ENCODE measurements at places on chromosomes 3 and 15.

GRCh38 chr3:161556533-161556932 lies 59.9 kb downstream of the OTOL1 start:
- DNase-seq, result no peak

- DNase-seq, result no peak
Observed at GRCh38 chr3:114421204-114421603, 127.4 kb downstream of the TIGIT start.

DNA sequence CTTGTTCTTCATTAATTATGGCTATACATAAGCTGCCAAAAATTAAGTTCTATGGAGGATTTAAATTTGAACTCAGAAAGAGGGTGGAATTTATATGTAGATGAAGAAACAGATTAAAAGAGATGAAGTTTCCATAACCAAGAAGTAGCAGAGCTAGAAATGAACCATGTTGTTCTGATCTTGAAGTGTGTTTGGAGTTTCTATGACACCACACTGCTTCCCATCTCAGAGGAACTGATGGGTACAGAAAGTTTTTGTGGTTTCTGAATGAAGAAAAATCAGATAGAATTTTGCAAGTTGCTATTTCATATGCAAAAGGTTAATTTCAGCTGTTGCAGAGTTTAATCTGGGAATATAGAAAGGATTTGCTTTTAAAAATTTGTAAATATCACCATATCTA lies 710.3 kb downstream of the PDCD6IP start:
- DNase-seq, result no peak

- DNase-seq, result no peak
Observed at GRCh38 chr3:156216216-156216615, 95.8 kb downstream of the KCNAB1 start.

DNA sequence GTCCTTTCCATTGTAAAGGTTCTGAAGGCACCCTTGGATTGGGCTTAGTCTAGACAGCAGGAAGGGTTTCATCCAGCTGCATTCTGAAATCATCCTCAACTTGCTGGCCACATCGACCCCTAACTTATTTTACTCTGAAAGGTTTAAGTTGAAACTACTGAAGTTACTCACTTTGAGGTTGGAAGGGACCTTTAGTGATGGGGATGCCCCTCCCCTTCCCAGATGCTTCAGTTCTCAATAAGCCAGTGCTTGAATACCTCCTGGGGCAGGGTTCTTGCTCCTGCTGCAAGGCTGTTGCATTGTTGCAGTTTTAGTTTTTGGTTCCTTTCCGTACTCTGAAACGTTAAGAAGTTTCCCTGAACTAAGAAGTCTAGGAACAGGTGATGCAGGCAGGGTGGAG lies 26.4 kb downstream of the FGD5 start:
- DNase-seq, result no peak

GRCh38 chr3:193998123-193998448 lies 137.9 kb upstream of the HES1 start:
- no peak for DNase-seq

DNA sequence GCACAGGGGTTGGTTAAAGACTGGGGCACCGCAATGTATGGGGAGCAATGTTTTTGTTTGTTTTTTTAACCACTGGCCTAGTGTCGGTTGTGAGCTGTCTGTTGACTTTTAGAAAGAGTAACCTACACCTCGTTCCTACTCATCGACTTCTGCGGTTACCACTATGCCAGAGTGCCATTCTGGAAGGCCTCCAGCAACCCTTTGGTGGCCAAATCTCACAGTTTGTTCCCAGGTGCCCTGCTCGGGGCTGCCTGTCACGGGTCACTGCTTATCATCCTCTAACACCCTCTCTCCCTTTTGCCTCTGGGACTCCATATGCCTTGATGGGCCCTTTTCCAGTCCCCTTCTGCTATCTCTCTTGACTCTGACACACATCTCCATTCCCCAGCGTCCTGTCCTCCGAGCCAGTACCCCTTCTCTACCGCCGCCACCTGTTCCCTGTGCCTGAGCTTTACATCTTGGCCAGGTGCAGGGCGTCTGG lies 290.4 kb upstream of the C2CD4B start:
- no peak for DNase-seq

GRCh38 chr3:118126751-118127150 lies 907.9 kb downstream of the IGSF11 start:
- no peak for DNase-seq

GRCh38 chr3:36677331-36678007 lies 86.9 kb downstream of the DCLK3 start:
- no peak for DNase-seq

- no peak for DNase-seq
Observed at GRCh38 chr3:151740581-151740980, 6.9 kb downstream of the AADACL2 start.

DNA sequence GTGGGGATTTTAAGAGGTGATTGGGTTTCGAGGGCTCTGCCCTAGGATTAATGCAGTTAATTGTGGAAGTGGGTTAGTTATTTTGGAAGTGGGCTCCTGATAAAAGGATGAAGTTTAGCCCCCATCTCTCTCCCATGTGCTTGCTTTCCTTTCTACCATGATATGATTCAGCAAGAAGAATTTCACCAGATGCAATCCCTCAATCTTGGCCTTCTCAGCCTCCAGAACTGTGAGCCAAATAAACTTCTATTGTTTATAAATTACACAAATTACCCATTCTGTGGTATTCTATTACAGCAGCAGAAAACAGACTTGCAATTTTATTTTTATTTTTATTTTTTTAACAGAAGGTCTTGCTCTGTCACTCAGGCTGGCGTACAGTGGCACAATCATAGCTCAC lies 27.3 kb upstream of the UBE2E1 start:
- no peak for DNase-seq

DNA sequence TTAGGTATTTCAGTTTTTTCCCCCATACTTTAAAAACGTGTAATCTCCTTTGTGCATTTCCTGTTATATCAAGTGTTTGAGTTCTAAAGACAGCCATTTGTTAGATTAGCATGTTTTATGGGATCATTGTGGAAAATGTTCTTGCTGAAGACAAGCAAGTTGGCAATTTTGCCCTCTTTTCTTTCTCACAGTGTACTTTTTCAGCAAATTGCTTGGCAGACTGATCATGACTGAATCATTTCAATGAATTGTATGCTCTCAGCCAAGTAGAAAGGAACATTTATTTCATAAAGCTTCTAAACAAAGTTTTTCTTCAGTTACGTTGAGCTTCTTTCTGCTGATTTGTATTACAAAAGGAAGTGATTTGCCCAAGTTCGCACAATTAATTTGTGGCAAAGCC lies 51.6 kb downstream of the ATG7 start:
- DNase-seq, result no peak

GRCh38 chr3:188286087-188286513 lies 132.1 kb downstream of the LPP start:
- DNase-seq, result no peak

DNA sequence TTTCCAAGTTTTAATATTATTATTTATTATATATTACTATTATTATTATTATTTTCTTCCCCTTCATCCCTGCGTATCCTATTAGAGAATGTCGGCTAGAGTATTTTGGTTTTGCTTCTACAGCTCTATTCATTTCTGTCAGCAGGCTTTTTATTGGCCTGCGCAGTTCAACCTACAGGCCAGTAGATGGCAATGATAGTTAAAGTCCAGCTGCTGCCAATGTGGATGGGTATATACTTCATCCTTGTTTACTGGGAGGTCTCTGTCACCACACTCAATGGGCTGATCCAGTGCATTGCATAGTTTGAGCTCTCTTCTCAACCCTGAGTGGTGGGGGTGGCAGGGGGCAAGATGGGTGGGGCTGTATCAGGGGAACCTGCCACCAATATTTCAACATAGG lies 799.8 kb downstream of the NSUN3 start:
- no peak for DNase-seq

- DNase-seq, result no peak
Observed at GRCh38 chr3:93981649-93982048, 1.7 kb downstream of the ARL13B start.

- no peak for DNase-seq
Observed at GRCh38 chr3:108088697-108089096, 2.1 kb downstream of the CD47 start.

DNA sequence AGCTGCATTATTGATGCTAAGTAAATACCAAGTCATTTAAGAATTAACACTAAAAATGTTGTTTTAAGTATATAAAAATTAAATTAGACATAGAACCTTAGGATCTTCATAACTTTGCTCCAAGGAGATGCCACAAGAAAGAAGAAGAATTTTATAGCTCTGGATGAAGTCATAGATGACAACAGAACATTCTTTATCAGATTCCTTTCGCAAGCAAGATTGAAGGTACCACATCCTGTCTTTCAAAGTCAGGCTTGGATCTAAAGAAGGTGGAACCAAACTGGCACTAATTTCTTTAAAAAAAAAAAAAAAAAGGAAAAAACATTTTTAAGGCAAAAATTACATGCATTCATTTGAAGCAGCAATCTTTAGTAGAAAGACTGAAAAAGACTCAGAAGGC lies 62.5 kb downstream of the POLQ start:
- DNase-seq, result no peak

DNA sequence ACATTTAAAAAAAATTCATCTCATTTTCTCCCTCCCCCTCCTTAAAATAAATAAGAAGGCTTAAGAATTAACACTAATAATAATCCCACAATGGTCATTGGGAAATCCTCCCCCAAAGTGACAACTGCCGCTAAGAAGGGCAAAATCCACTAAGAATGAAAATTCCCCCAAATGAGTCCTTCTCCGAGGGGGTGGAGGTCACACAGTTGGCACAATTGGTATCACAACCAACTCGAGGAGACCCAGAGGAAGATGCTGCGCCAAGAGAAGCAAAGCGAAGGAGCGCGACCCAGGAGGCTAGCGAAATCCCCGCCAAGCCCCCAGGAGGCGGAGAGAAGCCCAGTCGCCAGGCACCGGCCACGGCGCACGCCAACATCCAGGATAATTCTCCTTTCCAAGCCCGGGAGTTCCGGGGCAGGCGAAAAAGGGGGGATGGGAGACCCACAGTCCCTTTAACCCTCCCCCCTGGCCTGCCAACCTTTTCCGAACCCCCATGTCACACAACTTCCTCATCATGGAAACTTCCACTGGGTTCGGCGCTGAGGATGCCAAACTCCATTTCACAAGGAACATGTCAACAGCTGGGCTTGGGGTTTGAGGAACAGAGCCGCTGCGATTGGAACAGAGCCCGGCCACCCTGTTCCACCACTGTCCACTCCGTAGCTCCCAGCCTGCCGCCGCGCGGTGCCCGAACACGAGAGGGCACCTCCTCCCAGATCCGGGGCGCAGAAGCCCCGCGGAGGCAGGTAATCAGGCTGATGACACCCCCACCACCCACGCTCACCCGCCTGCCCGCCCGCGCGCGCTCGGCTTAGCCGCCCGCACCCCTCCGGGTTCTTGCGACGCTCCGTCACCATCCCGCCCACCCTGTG lies 668 bp downstream of the THRB start:
- DNase-seq, result peak; percentile 43

GRCh38 chr3:51500632-51501131 lies 867 bp upstream of the DCAF1 start:
- no peak for DNase-seq

DNA sequence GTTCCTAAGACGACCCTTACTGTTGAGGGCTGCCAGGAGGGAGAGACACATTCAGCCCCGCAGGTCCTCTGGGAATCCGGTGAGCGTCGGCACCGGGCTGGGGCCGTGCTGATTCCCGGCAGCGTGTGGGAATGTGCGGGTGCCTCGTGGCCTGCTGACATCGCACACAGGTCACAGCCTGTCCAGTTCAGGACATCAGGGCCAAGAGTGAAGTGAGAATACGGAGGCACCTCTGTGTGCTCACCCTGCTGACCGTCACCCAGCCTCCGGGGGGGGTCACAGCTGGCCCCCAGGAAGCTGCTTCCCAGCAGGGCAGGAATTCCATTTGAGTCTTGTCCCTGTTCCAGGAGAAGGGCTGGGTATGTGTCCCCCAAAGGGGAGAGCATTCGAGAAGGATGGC lies 53.6 kb downstream of the PGPEP1L start:
- no peak for DNase-seq

GRCh38 chr3:7203969-7204847 lies 343.3 kb downstream of the GRM7 start:
- no peak for DNase-seq

DNA sequence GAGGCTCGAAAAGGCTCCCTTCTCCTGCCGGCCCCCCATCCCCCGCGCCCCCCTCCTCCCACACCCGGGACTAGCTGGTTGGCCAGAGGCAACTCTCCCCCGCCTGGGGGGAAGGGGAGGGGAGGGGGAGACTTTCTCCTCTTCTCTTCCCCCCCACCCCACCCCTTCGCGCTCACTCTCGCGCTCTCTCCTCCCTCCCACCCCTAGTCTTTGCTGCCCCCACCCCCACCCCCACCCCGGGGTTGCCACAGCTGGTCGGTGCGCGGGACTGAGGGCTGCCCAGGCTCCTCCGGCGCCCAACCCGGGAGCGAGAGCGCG lies 710 bp downstream of the MECOM start:
- no peak for DNase-seq

DNA sequence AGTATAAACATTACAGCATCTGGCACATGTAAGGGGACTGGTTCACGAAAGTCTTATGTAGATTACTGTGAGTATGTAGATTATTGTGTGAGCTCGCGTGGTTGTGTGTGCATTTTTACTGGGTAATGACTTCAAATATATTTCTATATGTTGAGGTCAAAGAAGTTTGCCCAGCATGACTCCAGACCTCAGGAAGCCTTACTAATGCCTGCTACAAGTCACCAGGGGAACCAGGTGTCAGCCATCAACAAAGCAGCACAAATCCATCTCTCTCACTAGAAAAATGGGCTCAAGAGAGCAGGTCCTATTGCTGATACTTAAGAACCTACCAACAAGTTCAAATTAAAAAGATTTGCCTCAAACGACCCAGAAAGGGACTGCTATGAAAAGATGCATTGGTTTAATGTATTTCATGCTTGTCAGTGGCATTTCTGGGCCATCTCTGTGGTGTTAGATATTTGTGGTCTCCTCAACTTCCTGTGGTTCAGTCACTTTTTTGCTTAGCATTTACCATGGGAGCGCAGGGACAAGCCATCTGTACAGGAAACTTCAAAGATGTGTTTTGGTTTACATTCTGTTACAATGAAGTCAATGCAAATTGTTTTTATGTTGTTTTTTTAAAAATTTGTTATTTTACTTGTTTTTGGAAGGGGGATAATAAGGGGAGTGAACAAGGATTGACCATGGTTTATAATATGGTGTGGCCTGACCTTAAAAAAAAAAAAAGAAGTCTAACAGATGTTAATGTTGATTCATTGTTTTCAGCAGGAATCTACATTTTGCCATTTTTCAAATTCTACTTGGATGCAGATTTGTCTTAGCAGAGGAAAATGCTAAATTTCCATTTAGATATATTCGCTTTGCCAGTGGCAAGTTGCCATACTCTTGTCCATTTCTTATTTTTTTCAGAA lies 172.1 kb upstream of the ADAMTS9 start:
- no peak for DNase-seq

Data from dorsolateral prefrontal cortex (tissue), 122 donors.